Activated CD4-positive, alpha-beta T cell treated with anti-CD3 and anti-CD28 coated beads, Interleukin-2, amount 50 U/mL, for 4 hours (primary cell): ENCODE measurements at places on chromosomes 6 and 20.

GRCh38 chr6:25366903-25367545 lies 87.8 kb downstream of the CARMIL1 start:
- DNase-seq, result no peak

DNA sequence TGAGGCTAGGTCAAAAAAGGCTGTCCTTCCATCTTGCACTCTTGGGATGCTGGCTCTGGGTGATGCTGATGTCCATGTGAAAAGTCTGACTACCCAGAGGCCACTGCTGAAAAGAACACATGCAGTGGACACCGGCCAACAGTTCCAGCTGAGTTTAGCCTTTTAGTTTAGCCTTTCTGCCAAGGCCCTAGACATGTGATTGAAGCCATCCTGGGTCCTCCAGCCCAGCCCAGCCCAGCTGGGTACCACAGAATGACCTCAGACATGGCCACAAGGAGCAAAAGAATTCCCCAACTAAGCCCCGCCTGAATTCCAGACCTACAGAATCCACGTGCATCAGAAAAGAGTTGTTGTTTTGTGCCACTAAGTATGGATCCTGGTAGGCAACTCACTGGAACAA lies 17.4 kb downstream of the PIGT start:
- DNase-seq, result no peak

DNA sequence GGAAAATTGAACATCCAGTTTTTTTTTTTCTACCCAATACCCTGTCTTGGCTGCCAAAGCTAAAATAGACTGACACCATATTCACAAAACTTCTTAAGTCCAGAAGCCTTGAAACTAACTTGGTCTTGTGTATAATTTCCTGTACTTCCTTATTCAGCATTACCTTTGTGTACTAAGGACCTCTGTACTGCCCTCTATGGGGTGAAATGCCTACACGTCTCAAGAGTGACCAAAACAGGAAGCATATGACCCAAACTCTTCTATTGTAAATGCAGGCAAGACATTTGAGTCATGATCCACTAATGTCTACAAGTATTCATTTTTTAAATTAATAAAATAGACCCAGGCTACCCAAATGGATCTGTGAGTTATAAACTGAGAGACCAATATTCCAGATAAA lies 50.4 kb downstream of the HMGCLL1 start:
- no peak for DNase-seq

- no peak for DNase-seq
These were observed 29.4 kb downstream of the BMP7 start for GRCh38 chr20:57236813-57237584.

DNA sequence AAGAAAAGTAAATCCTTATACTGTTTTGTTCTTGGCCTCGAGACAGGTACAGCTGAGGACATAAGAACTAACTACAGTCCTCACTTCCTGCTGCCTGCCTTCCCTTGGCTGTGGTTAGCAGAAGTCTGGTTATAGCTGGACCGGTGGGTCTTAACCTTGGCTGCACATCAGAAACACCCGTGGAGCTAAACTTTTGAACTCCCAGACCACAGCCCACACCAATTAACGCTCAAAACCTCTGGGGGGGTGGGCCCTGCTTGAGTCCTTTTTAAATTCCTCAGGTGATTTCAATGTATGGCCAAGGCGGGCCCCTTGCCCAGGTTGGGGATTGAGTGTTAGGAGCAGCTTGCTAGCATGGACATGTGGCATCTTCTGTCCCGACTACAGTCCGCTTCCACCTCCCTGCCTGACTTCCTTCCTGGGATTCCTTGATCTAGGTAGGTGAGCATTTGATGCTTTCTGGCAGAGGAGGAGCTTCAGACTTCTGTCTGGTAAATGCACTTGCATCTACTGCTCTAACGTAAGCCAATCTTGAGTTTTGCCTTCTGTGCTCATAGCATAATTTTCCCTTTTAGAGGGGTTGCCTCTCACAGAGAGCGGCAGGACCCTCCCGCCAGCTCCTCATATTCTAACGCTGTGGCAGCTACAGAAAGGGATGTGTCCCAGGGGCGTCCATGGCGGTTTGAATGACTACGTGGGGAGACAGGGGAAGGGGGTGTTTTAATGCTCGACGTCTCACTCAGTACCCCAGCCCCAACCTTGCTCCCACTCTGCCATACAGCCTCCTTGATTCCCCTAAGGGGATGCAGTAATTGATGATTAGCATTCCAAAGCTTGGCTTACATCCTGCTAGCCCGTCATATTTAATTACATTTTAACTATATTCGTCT lies 390.1 kb downstream of the ZFAND3 start:
- no peak for DNase-seq

DNA sequence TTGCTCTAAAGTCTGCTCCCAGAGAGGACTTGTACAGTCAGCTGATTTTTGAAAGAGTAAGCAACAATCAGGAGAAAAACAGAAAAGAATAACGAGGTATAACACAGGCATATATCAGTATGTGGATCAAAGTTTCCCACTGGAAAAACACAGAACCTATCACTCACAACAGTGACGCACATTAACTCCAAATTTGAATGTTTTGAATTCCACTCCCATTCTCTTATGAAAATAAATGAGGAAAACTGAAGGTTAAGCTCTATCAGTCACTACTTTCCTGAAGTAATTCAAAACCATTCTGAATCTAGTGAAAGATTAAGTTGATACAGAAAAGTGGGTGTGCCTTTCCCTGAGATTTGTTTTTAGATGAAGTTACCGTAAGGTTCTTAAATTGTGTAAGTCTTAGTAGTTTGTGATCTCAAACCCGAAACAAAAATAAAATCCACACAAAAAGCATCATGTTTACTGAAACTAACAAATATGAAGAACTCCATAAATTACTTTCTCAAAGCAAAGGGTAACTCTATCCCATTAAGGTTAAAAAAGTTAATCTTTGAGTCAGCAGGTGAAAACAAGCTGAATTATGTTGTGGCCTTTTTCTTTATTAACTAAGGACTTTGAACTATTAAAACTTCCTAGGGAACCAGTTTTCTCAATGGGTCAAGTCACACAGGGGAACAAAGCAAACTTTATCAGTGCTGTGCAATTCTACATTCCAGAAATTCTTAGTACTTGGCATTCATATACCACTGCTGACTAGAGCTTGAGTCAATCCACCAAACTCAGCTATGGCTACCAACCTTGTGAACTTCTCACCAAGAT lies 115.7 kb downstream of the OGFRL1 start:
- DNase-seq, result no peak
